ENCODE measurements at places on chromosomes 13 and 19. TPM values are rescaled to one million over a fixed set of nuclear protein-coding genes. Genes with fewer than 3 reads are reported as not detected.

- no peak for DNase-seq
These were observed 3.4 kb downstream of the MAP2K7 start for GRCh38 chr19:7907122-7907521.

DNA sequence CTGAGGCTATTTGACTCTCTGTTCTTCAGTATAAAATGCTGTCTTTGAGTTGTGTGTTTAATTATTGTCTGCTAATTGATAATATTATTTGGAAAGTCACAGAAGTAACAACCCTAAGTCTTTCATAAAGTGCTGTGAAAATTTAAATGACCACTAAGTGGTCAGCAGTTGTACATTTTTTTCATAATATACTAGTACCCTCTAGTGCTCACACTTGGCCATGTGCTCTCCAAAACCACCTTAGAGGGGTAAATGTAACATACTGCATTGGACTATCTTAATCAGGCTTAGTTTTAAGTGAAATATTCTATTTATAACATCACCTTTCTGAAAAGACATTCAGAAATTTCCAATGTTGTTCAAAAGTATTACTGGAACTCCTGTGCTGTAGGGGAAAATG lies 745.3 kb downstream of the GPC5 start:
- no peak for DNase-seq

DNA sequence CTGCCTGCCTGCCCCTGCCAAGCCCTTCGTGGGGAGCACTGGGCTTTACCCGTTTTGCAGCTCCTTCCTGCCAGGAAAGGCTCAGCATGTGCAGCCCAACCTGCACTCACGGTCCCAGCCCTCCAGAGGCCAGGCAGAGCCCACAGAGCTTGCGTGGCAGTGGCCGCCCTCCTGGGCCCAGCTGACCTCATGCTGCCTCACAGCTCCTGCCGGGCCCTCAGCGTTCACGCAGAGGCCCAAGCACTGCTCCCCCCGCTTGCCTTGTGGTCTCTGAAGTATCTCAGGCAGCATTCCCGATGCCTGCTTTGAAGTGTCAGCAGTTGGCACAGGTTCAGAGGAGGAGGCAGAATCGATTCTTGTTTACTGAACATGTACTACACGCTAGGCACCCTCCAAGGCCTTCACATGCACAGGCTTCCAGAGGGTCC lies 32.5 kb downstream of the CAPN12 start:
- DNase-seq = peak; percentile 58

DNA sequence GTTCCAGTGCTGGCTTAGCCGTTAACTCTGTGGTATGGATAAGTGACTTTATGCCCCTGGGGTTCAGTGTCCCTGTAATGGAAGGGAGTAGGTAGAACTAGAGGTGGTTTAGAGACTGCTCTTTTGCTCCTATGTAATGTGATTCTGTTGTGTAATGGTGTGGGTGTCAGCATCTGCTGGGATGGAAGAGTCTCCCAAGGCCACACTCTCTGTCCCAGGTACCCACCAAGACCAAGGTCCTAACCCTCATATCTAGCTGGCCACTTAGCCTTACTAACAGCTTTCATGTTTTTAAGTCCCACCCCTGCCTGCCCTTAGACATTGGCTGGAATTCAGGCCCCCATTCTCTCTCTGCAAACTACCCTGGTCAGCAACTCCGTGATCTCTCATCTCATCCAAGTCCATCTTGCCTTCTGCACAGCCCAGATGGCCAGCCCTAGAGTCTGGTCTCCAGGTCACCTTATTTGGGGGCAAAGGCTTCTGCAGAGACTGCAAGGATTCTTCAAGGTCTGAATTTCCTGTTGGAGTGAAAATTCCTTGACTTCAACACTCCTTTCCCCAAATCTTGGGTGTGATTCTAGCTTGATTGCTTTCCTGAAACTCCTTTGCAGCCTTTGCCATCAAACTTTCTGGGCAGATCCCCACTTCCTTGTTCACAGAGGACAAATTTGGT lies 48.4 kb downstream of the SERP2 start:
- no peak for DNase-seq

- DNase-seq = peak; percentile 20
These were observed 18.8 kb downstream of the UBE2L5 start for GRCh38 chr13:30440910-30441703.

GRCh38 chr19:38795549-38795948 lies 6.5 kb downstream of the LGALS7B start:
- DNase-seq = no peak

GRCh38 chr13:33092073-33092987 lies 76.1 kb downstream of the KL start:
- no peak for DNase-seq

GRCh38 chr19:16326401-16327168 lies 2.0 kb downstream of the KLF2 start:
- no peak for DNase-seq

DNA sequence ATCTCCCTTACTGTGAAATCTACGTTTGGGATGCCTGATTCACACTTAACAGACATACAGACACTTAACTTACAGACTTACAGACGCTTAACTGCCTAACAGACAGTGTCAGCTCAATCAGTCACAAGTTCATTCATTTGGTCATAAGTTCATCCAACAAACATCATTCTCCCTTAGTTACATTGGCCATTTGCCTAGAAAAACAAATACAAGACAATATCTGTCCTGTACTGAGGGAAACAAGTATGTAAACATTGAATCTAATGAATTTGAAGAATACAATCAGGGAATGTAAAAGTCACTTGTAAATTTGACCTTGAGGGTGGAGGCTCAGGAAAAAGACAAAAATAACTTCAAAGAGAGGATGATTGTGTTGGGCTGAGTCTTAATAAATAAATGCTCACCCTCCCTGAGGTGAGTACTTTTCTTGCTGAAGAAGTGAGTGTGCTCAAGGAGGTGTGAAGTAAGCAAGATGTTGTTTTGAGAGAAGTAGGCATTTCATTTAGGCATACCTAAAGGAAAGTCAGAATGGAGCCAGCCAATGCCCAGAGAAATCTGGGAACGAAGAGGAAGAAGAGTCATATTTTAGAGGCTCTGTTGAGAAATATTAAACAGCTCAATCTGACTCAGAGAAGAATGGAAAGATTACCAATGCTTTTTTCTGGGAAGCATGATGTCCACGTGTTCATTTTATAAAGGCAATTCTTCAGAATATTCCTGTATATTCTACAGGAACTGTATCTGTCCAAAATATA lies 958.4 kb upstream of the SLC10A2 start:
- no peak for DNase-seq

- peak; percentile 52 for DNase-seq
These were observed 46.7 kb downstream of the ZNF846 start for GRCh38 chr19:9721861-9722260.

- DNase-seq = no peak
These were observed 55.2 kb downstream of the XPO4 start for GRCh38 chr13:20847296-20847695.

DNA sequence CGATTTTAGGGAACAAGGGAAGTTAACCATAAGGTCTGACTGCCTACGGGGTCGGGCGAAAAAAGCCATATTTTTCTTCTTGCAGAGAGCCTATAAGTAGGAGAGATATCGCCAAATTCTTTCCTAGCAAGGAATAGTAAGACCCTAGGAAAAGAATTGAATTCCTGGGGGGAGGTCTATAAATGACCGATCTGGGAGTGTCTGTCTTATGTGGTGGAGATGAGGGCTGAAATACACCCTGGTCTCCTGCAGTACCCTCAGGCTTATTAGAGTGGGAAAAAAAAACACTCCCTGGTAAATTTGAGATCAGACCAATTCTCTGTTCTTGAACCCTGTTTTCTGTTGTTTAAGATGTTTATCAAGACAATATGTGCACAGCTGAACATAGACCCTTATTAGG lies 447.5 kb upstream of the ATXN8OS start:
- DNase-seq = no peak

GRCh38 chr13:99431927-99432608 lies 69.2 kb upstream of the TM9SF2 start:
- no peak for DNase-seq

- DNase-seq = no peak
These were observed 843.0 kb upstream of the ATXN8OS start for GRCh38 chr13:69264362-69265334.

DNA sequence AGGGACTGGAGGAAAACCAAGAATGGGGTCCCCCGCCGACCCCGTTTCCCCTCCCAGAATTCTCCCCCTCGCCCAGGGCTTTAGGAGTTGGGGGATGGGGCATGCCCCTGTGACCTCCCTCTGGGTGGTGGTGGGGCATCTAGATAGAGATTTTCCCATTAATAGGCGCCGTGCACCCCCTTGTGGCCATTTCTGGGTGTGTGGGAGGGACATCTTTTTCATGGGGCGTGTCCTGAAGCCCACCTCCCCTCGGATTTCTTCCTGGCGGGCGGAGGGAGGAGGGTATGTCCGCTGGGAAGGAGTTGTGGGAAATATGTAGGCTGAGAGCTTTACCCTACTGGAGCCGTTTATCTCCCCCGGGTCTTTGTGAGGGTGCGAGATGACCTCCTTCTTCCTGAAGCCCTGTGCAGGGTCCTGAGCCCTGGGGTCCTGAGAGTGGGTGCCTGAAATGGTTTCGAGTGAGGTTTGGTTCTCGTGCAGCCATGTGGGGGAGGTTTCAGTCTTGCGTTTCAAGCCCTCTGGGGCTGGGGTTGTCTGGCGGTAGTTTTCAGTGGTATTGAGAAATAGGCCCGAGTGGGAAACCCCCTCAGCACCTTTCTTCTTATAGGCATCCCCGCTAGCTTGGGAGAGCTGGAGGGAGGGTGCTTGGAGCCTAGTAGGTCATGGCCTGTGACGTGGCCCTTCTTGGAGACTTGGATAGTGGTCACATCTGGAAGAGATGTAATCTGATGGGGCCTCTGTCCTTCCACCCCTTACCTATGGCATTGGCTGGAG lies 1.0 kb downstream of the PRMT1 start:
- DNase-seq = no peak

- no peak for DNase-seq
These were observed 388.5 kb upstream of the ZNF507 start for GRCh38 chr19:31956771-31957392.

DNA sequence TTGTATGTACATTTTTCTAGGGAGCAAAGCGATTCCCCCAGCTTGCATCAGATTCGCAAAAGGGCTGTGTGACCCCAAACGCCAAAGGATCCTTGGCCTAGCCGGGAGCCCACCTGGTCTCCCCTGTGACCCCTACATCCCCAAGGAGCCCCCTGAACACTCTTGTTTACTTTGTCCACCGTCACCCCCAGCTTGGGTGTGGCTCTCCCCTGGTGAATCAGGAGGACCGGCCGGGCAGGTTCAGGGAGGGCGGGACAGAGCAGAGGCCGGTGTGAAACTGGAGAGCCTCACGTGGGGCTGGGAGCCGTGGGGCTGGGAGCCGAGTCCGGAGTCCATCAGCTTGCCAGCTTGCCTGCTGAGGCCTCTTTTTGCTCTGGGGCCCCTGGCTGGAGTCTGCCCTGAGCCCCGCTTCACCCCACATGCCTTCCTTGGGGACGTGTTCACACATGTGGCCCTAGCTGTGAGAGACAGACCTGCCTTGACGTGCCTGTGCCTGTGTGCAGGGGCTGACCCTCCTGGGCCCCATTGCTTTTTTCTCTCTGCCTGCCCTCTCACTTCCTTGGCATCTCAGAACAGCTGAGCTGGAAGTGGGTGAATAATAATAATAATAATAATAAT lies 2.0 kb downstream of the ITPKC start:
- peak; percentile 91 for DNase-seq

DNA sequence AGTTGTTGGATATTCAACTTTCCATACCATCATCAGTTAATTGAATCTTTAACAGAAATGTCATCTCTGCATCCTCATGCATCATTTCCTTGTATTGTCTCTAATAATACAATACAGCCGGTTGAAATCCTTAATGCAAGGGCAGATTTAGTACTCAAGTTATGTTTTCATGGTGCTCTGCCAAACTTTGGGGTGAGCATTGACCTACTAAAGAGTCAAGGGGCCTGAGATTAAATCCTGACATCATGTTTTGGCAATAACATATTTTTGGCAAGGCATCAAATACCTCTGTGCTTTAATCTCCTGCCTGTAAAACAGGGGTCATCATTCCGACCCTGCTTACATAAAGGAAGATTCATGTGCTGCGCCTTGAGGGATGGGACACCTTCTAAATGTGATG lies 42.7 kb upstream of the ABCC4 start:
- DNase-seq = no peak

GRCh38 chr13:52158629-52159158 lies 703 bp downstream of the NEK3 start:
- DNase-seq = peak; percentile 15

The GPX4 gene
- total RNA-seq = 237 TPM

The CYSLTR2 gene
- total RNA-seq = not detected

The MAP3K10 gene
- 8.7 TPM for total RNA-seq

The ATP8A2 gene
- total RNA-seq = 0.42 TPM

The ATP1A3 gene
- total RNA-seq = not detected

The CACNG8 gene
- total RNA-seq = not detected

The ATP4B gene
- total RNA-seq = not detected

The ELSPBP1 gene
- not detected for total RNA-seq

The RXFP2 gene
- not detected for total RNA-seq

The CGB2 gene
- not detected for total RNA-seq

The CAMSAP3 gene
- total RNA-seq = 7.5 TPM

The PTPRS gene
- 12.4 TPM for total RNA-seq

The MED26 gene
- total RNA-seq = 7.6 TPM

The MYH14 gene
- 0.07 TPM for total RNA-seq

The AMH gene
- 0.39 TPM for total RNA-seq
